Activated naive CD4-positive, alpha-beta T cell treated with anti-CD3 and anti-CD28 coated beads for 36 hours (primary cell): ENCODE measurements at places on chromosomes 16 and 17.

DNA sequence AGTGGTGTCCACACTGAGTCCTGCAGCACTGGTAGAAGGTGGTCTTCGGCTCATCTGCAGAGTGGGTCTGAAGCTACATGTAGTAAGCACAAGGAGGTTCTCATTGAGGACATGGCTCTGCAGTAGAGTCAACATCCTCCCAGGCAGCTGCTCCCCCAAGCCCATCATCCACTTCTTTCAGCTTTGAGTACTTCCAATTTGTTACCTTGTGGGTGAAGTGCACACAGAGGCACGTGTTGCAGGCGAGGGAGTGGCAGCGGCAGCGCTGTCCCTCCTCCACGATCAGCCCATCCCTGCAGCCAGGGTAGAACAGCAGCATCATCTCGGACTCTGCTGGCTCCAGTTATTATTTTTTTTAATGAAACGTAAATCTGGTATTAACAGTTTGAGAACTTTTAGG, 1.8 kb upstream of the SSTR2 start:
- H3K36me3 ChIP-seq = no peaks in the 10 kb centered on the region
- no peak for DNase-seq
- peaks cover 20% of the 10 kb centered on the region for H3K4me1 ChIP-seq
- no peak overlapping the region for H3K27ac ChIP-seq
- H3K27me3 ChIP-seq = peaks cover 63% of the 10 kb centered on the region

- no peak overlapping the region for H3K4me3 ChIP-seq
- no peaks in the 10 kb centered on the region for H3K36me3 ChIP-seq
- no peak for DNase-seq
- no peak overlapping the region for H3K27ac ChIP-seq
These were observed 10.7 kb upstream of the CIITA start for GRCh38 chr16:10865991-10866966.

DNA sequence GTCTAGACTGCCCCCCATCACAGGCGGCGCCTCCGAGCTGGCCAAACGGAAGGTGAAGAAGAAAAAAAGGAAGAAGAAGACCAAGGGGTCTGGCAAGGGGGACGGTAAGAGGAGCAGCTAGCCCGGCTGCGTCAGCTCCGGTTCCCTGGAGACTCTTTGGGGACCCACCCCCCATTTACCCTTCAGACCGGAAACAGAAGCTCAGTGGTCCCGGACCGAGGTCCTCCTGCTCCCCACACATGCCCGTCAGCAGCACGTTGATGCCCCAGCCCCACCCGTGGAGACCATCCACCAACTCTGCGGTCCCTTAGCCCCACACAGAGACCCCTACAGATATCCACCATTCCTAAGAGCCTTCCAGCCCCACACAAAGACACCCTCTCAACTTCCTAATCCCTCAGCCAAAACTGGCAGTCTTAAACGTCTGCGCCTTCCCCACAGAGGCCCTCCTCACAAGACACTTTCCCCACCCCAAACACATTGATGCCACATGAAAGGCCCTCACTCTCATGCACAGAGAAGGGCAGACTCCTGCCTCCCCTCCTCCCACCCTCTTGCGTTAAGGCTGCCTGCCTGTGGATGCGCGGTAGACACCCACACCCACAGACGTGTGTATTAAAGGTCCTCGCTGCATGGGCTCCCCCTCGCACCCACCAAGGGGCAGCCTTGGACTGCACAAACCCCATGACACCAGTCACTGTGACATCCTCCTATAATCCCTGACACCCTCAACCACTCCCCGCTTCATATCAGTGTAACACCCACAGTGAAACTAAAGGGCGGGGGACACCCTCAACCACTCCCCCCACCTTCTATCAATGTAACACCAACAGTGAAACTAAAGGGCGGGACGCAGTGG, 58.2 kb upstream of the RPH3AL start:
- peaks cover 3% of the 10 kb centered on the region for H3K27me3 ChIP-seq
- peak overlapping the region; percentile 89 for H3K27ac ChIP-seq
- H3K4me1 ChIP-seq = peaks cover 70% of the 10 kb centered on the region
- DNase-seq = peak; percentile 56
- peaks cover 30% of the 10 kb centered on the region for H3K36me3 ChIP-seq

- H3K36me3 ChIP-seq = peaks cover 8% of the 10 kb centered on the region
- peaks cover 9% of the 10 kb centered on the region for H3K4me1 ChIP-seq
- no peak overlapping the region for H3K4me3 ChIP-seq
These were observed 4.3 kb upstream of the CYBA start for GRCh38 chr16:88655053-88655732.

- peak overlapping the region; percentile 44 for H3K27ac ChIP-seq
- DNase-seq = no peak
- no peaks in the 10 kb centered on the region for H3K27me3 ChIP-seq
- peaks cover 28% of the 10 kb centered on the region for H3K36me3 ChIP-seq
- H3K4me3 ChIP-seq = no peak overlapping the region
These were observed 22.5 kb downstream of the SLC38A10 start for GRCh38 chr17:81272616-81273015.

DNA sequence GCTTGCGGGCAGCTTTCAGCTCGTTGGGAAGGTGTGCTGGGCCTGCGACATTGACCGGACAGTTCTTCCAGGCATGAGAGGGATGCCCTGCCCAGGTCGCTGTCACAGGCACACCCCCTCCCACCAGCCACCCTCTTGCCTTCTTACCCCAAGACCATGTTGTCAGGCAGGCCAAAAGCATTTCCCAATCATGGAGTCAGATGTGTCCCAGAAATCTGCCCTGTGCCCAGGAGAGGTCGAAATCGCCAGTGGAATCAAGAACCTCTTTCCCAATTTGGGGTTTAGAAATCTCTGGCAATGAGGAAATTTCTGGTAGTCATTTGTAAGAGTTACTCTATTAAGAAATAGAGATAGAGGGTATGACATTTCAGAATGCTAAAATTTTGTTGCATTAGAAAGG, 177.1 kb downstream of the RAB11FIP4 start:
- H3K4me3 ChIP-seq = no peak overlapping the region
- H3K27me3 ChIP-seq = no peaks in the 10 kb centered on the region
- H3K27ac ChIP-seq = no peak overlapping the region
- no peak for DNase-seq
- no peaks in the 10 kb centered on the region for H3K4me1 ChIP-seq

- DNase-seq = no peak
- no peak overlapping the region for H3K27ac ChIP-seq
- peaks cover 6% of the 10 kb centered on the region for H3K27me3 ChIP-seq
- H3K4me3 ChIP-seq = no peak overlapping the region
- H3K36me3 ChIP-seq = no peaks in the 10 kb centered on the region
These were observed 69.9 kb upstream of the CDH5 start for GRCh38 chr16:66296591-66296990.

DNA sequence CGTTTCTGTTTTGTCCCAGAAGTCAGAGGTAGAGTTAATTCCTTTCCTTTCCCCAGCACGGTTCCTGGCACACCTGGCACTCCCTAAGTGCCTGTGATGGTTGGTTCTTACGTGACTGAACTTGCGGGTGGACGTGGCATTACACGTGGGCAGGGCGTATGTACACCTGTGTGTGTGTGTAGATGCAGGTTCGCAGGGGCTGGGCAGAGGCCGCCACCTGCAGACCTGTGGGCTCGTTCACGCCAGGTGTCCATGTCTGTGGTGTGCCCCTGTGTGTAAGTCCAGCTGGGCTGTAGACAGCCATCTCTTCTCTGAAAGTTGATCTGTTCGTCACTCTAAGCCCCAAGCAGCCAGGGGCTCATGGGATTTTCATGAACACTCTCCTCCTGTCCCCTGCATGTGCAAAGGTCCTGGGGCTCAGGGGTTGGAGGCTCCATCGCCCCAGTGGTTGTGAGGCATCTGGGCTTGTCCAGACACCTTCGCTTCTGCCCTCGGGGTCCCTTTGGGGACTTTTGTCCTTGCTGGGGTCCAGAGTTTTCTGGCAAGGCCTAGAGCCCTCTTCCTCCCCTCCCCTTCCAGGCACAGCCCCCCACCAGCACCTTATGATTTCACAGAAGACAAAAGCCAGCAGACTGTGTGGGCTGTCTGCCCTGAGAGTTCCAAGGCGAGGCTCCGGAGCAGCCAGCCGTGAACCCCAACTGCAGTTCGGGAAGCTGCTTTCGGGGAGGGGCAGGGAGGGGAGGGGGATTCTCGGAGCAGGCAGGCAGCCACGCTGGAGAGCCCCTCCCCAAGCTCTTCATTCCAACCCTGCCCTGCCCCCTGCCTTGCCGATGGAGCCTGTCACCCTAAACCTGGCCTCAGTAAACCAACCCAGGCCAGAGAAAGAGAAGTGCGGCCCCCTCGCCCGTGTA, 5.4 kb upstream of the FSCN2 start:
- no peaks in the 10 kb centered on the region for H3K27me3 ChIP-seq
- no peak overlapping the region for H3K4me3 ChIP-seq
- no peak for DNase-seq
- no peak overlapping the region for H3K27ac ChIP-seq
- H3K36me3 ChIP-seq = no peaks in the 10 kb centered on the region

- no peaks in the 10 kb centered on the region for H3K36me3 ChIP-seq
- no peaks in the 10 kb centered on the region for H3K4me1 ChIP-seq
- no peak overlapping the region for H3K27ac ChIP-seq
- no peak for DNase-seq
- peaks cover 2% of the 10 kb centered on the region for H3K27me3 ChIP-seq
- no peak overlapping the region for H3K4me3 ChIP-seq
These were observed 25.6 kb upstream of the CNOT1 start for GRCh38 chr16:58655215-58655596.

GRCh38 chr17:33888455-33888854, 366.6 kb upstream of the CCL2 start:
- H3K4me1 ChIP-seq = no peaks in the 10 kb centered on the region
- no peaks in the 10 kb centered on the region for H3K36me3 ChIP-seq
- H3K4me3 ChIP-seq = no peak overlapping the region
- H3K27ac ChIP-seq = no peak overlapping the region
- no peaks in the 10 kb centered on the region for H3K27me3 ChIP-seq

- no peak overlapping the region for H3K27ac ChIP-seq
- H3K4me3 ChIP-seq = no peak overlapping the region
- DNase-seq = no peak
- no peaks in the 10 kb centered on the region for H3K4me1 ChIP-seq
- no peaks in the 10 kb centered on the region for H3K27me3 ChIP-seq
These were observed 185.4 kb upstream of the RPL38 start for GRCh38 chr17:74018115-74018514.

DNA sequence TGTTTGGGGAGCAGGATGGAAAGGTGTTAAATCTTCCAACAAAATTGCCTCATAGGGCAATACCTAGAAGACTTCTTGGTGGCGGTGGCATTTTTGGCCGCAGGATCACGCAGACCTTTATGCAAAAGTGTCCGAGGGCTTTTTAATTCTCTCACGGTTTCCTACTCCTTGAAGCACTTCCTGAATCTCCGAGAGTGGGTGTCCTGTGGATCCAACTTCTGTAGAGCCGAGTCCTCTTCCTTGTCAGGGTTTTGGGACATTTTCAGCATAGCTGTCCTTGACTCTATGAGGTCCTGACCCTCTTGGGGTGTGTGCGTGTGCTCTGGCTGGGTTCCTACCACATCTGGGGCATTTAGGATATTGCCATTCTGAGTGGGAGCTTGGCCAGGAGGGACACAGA, 31.7 kb downstream of the IL21R start:
- no peaks in the 10 kb centered on the region for H3K27me3 ChIP-seq
- no peak overlapping the region for H3K27ac ChIP-seq
- DNase-seq = no peak
- no peak overlapping the region for H3K4me3 ChIP-seq
- peaks cover 37% of the 10 kb centered on the region for H3K4me1 ChIP-seq

DNA sequence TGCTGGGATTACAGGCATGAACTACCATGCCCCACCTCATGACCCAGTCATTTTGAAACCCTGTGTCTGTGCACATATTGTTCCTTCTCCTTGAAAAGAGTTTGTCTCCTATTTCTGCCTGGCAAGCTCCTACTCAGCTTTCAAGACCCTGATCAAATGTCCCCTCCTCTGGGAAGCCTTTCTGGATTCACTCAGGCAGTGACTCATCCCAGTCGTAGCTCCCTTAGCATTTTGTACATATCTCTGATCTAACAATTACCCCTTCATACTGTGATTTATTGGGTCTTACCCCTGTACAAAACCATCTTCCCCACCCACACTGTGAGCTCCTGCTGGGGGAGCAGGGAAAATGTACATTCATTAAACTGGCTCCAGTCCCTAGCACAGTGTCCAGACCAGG, 18.1 kb upstream of the ABCC12 start:
- H3K27me3 ChIP-seq = peaks cover 5% of the 10 kb centered on the region
- H3K4me3 ChIP-seq = no peak overlapping the region
- no peaks in the 10 kb centered on the region for H3K4me1 ChIP-seq
- H3K36me3 ChIP-seq = no peaks in the 10 kb centered on the region
- H3K27ac ChIP-seq = no peak overlapping the region

- no peak overlapping the region for H3K4me3 ChIP-seq
- H3K4me1 ChIP-seq = no peaks in the 10 kb centered on the region
- no peaks in the 10 kb centered on the region for H3K27me3 ChIP-seq
- H3K27ac ChIP-seq = no peak overlapping the region
These were observed 36.4 kb downstream of the EFCAB5 start for GRCh38 chr17:29977836-29978235.

- H3K4me3 ChIP-seq = no peak overlapping the region
- H3K4me1 ChIP-seq = peaks cover 6% of the 10 kb centered on the region
- no peak overlapping the region for H3K27ac ChIP-seq
These were observed 7.9 kb upstream of the NGFR start for GRCh38 chr17:49487183-49487582.

DNA sequence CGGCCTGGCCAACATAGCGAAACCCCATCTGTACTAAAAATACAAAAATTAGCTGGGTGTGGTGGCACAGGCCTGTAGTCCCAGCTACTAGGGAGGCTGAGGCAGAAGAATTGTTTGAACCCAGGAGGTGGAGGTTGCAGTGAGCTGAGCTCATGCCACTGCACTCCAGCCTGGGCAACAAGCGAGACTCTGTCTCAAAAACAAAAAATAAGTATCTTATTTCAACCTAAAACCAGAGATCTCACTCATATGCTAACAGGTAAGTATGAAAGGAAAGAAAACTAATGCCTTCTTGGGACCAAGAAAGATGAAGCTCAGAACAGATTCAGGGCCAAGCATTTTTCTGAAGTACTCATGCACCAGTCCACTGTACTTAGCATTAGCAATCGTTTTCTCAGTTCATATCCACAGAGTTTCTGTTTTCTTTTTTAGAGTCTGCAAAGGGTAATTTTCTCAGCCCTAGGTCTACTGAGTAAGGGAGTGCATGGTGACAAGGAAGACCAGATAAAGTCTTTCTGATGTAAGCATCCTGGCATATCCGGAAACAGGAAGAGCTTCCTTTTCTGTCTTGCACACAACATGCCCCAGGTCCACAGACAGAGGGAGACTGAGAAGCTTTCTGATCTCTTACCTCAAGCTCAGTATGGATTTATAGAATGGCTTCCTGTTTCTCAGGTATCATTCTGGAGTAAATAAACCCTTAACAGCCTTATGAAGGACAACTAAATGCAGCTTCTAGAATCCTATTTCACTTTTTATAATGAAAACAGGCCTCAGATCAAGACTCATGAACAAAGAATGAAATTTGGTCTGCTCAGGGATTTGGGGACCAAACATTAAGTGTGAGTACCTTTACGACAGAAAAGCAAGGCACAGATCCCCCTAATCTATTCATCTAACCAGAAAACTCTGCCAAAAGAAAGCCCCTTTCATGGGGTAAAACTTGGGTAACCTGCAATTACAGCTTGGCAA, 38.7 kb upstream of the FOXJ1 start:
- DNase-seq = peak; percentile 71
- no peaks in the 10 kb centered on the region for H3K27me3 ChIP-seq
- H3K36me3 ChIP-seq = peaks cover 9% of the 10 kb centered on the region
- peak overlapping the region; percentile 94 for H3K27ac ChIP-seq
- peak overlapping the region; percentile 63 for H3K4me3 ChIP-seq
- H3K4me1 ChIP-seq = peaks cover 64% of the 10 kb centered on the region

GRCh38 chr17:79919164-79919585, 79.9 kb upstream of the CBX4 start:
- H3K27me3 ChIP-seq = peaks cover 4% of the 10 kb centered on the region
- H3K4me1 ChIP-seq = no peaks in the 10 kb centered on the region
- no peaks in the 10 kb centered on the region for H3K36me3 ChIP-seq
- H3K4me3 ChIP-seq = no peak overlapping the region
